Stimulated activated CD8-positive, alpha-beta memory T cell treated with anti-CD3 and anti-CD28 coated beads, Interleukin-15, amount 100 ng/mL, for 24 hours (primary cell): ENCODE measurements at places on chromosomes 4 and X.

GRCh38 chr4:155207534-155208257 is 740 bp upstream of the NPY2R start:
- no peak for DNase-seq

- no peak for DNase-seq
These were observed 35.3 kb upstream of the TMEM154 start for GRCh38 chr4:152715076-152715475.

- DNase-seq: no peak
These were observed 14.2 kb downstream of the SEPSECS start for GRCh38 chr4:25146076-25146475.

GRCh38 chrX:153635788-153636668 is 11.0 kb upstream of the DUSP9 start:
- DNase-seq: no peak
